ENCODE measurements at places on chromosomes 11 and 22. TPM values are rescaled to one million over a fixed set of nuclear protein-coding genes. Genes with fewer than 3 reads are reported as not detected.

GRCh38 chr22:42946546-42947198 lies 68.3 kb downstream of the PACSIN2 start:
- DNase-seq = no peak

DLG2 gene
- total RNA-seq = 1.2 TPM

DNA sequence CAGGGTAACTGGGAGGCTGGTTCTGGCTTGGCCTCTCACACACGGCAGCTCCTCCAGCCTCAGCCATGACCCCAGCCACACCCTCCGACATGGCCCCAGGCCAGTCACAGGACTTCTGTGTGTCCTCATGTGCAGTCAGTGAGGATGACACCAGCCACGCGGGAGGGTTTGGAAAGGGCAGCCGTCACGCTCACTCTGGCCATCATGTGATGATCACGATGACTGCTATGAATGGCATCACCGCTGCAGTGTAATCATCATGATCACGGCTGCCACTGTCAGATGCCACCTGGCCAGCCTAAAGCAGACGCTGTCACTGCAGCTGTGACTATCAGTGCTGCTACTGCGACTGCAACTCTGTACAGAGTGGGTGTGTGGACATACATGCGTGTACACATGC lies 640.9 kb downstream of the BRD1 start:
- DNase-seq = no peak

- DNase-seq = no peak
These were observed 9.3 kb upstream of the NUP50 start for GRCh38 chr22:45154383-45154782.

GRCh38 chr11:60941371-60942119 lies 10.4 kb downstream of the SLC15A3 start:
- no peak for DNase-seq

SOX10 gene
- not detected for total RNA-seq

OR52H1 gene
- not detected for total RNA-seq

DNA sequence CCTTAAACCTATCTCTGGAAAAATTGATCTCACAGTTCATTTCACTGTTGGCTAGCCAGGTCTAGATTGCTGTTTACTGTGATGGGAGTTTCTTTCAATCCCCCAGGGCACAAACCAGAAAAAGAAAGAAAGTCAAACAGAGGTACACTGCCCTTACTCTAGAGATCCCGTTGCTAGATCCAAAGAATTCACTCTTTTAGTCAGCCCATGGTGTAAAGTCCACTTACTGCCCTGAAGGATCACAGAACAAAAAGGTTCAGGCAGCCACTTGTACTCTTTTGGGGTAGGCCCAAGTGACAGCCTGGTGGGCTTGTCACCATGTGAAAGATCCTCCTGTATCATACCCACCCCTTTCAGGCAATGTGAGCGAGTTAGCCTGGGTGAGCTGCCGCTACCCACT lies 162.6 kb upstream of the CCDC179 start:
- DNase-seq = no peak
